Muscle of arm (tissue), 14 donors: ENCODE measurements at places on chromosomes 6 and 20.

DNA sequence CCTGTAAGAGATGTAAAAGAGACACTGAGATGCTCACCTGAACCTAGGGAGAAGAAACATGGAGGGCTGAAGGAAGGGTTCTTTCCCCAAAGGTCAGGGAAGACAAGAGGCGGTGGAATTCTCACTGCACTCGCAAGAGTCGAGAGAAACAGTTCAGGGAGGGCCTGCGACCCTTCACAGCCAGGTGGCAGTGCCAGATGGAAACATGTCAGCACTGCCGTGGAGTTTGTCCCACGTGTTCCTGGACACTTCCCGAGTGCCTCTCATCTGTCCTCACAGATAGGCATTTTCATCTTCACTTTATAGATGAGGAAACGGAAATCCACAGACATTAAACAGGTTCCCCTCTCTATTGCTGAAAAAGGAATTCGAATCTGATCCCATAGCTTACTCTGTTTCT lies 70.4 kb upstream of the SYNJ2 start:
- no peak for DNase-seq

GRCh38 chr20:47456952-47457724 lies 44.5 kb upstream of the NCOA3 start:
- no peak for DNase-seq

DNA sequence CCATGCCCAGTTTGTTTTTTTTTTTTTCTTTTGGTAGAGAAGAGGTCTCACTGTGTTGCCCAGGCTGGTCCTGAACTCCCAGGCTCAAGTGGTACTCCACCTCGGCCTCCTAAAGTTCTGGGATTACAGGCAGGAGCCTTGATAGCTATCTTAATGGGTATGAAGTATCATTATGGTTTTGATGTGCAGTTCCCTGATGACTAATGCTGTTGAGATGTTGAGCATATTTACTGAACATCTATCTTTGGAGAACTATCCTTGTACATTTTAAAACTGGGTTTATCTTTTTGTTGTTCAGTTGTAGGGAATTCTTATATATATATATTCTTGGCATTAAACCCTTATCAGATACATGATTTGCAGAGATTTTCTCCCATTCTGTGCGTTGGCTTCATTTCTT lies 21.4 kb upstream of the MYL9 start:
- no peak for DNase-seq

GRCh38 chr6:17908831-17909230 lies 78.6 kb downstream of the KIF13A start:
- DNase-seq: no peak

GRCh38 chr6:136784271-136784664 lies 8.0 kb downstream of the MAP3K5 start:
- DNase-seq: no peak

GRCh38 chr20:23637282-23638221 lies at the start of gene CST3:
Gene CST3, minus strand, starts transcription at chr20:23637955. Its CDS starts 93 bp downstream, at chr20:23637862.
- peak; percentile 81 for DNase-seq

DNA sequence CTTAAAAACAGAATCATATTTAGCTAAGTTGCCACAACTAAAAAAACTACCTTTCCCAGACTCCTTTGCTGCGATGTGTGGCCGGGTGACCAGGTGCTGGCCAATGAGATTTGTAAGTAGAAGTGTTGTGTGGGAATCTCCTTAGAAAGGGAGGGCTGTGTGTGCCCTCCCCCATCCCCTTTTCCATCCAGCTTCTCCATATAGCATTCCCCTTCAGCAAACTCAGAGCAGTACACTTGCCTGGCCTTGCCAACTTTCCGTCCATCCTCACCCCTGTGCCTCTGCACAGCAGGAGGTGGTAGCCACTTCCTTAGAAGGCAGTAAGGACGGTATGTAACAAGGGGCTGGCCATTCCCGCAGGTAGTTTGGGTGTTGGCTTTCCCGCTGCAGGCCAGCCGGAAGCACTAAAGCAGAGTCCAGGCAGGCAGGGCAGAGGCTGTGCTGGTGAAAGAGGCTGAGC lies 22.3 kb upstream of the KCNK16 start:
- no peak for DNase-seq

DNA sequence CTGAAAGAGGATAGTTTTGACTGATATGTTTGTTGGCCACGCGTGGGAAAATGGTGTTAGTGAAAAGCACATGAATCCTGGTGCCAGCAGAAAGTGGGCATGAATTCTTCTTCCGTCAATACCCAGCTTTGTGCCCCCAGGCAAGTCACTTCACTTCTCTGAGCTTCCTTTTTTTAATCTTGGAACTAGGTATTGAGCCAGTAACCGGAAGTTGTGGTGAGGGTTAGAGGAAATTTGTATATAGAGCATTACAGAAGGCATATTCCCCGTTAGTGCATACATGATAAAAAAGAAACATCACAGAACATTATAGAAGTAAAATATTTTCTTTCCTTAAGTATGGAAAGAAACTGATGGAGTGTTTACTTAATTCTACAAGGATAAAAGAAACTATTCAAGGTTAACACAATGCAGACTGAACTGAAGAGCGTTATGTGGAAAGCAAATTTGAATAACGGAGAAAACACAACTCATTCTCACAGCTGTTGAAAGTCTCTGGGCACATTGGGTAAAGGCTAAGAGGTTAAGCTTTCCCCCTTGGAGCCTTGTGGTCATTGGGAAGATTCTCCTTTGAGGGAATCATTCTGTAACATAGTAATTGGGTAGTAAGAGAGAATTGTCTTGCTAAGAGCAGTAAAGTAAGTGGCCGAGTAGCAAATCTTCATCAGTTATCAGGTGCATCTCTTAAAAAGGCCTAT lies 223.1 kb downstream of the BCAS1 start:
- DNase-seq: no peak

DNA sequence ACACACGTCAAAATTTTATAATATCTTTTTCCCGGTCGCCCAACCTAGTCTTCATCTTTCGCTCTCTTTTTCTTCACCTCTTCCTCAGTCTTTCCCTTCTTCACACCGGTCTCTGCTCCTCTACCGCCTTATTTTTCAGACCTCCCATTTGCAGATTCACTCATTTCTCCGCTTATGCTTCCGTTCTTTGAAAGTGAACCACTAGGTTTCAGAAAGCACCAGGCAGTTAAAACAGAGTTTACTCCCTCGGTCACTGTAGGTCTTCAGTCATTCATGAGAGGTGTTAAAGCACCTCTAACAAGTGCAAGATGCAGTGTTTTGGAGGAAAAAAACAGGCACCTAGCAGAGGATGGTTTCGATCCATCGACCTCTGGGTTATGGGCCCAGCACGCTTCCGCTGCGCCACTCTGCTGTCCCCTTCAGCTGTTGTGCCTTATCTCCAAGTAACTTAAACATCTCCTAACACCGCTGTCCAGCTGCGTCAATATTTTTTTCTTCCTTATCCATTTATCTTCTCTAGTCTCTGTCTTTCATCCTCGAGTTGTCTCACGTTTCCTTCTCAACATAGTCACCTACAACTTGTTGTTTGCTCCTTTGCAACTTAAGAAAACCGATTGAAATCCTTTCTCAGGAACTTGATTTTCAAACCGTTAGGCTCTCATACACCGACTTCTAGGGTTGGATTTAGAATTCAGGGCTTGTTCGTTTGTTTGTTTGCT lies 119.7 kb upstream of the ZNF184 start:
- no peak for DNase-seq

- no peak for DNase-seq
Observed at GRCh38 chr6:91664327-91664959, 1077.6 kb upstream of the MAP3K7 start.
